Liver (tissue), 10 donors: ENCODE measurements at places on chromosomes 4 and X. TPM values are rescaled to one million over a fixed set of nuclear protein-coding genes. Genes with fewer than 3 reads are reported as not detected.

DNA sequence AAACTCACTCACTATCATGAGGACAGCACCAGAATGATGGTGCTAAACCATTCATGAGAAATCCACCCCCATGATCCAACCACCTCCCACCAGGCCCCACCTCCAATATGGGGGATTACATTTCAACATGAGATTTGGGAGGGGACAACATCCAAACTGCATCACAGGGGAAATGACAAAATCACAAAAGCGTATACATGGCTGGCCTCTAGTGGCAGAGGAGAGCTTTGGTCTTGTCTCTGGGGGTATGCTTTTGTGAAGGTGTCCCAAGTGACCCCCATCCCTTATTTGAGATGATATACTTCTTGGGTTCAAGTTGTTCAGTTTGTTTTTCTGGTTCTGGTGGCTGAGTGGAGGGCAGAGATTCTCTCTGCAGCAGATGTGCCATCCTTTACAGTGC lies 8.5 kb upstream of the SETD7 start:
- H3K27ac ChIP-seq = no peak overlapping the region
- H3K4me3 ChIP-seq = no peak overlapping the region

DNA sequence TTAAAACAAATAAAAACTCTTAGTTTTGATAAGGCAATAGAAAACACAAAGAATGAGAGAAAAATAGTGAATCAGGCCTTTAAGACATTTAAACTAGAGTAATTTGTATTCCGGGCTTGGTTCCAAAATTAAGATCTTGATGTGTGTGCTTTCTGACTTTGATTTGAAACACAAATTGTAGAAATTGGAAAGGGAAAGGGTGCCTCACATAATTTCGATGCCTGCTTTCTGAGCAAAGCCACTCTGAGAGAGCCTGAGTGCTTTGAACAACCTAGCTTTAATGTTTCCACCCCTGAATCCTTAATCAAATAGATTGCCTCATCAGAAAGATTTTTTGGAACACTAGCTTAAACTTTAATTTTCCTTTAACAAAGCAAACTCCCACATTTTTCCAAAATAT lies 666.8 kb downstream of the PCDH18 start:
- DNase-seq = no peak
- no peak overlapping the region for H3K27ac ChIP-seq
- peaks cover 4% of the 10 kb centered on the region for H3K4me1 ChIP-seq
- no peak overlapping the region for H3K4me3 ChIP-seq
- H3K27me3 ChIP-seq = no peaks in the 10 kb centered on the region

GRCh38 chrX:100829730-100830129 lies 9.5 kb downstream of the CSTF2 start:
- H3K4me3 ChIP-seq = no peak overlapping the region
- no peaks in the 10 kb centered on the region for H3K27me3 ChIP-seq
- peaks cover 6% of the 10 kb centered on the region for H3K36me3 ChIP-seq
- no peak overlapping the region for H3K27ac ChIP-seq

DNA sequence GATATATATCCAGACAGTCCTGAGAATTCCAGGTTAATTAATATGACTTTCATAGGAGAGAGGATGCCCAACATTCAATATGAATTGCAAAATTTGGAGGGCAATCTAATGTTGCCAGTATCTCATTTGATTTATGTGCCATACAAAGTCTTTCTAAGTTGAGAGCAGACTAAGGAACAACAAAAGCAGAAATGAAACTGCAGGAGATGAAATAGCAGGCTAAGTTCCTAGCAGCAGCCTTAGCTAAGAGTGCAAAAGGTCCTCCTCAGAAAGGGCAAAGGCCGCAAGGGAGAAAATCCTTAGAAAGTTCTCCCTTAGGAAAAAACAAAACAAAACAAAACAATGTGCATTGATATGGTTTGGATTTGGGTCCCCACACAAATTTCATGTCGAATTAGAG lies 602.9 kb upstream of the HTR2C start:
- no peaks in the 10 kb centered on the region for H3K36me3 ChIP-seq
- no peaks in the 10 kb centered on the region for H3K4me1 ChIP-seq
- no peak overlapping the region for H3K4me3 ChIP-seq
- peaks cover 7% of the 10 kb centered on the region for H3K27me3 ChIP-seq

DNA sequence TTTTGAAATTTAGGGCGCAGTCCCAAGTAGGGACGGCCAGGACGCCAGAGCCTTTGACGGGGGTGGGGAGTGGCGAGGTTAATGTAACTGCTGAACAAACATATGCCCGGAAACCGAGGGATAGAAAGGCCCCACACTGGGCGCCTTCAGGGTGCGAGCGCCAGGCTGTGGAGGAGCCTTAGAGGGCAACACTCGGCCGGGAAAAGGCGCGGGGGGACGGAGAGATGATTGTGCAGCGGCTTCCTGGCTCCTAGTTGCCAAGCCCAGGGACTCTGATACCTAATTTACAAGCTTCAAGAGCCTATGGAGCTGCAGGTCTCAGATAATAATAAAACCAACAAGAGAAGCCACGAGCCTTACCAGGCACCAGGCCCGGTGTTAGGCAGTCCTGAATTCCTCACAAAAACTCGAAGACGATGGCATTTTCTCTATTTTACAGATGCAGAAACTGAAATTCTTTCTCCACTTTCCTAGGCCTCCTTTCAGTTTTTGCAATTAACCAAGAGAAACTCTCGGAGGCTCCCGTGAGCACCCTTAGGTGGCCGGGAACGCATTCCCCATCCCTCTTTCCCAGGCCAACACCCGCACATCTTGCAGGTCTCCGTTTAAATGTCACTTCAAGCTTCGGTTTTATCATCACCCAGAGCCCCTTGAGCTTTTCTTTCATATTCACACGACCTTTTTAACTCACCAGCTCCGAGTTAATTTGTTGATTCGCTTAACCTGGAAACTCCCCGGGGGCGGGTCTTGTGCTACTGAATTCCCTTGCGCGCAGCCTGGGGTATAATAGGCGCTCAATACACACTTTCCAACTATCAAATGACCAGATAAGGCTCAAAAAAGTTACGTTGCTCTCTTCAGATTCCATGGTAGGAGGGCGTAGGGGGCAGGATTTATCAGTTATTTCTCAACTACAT lies 6.4 kb upstream of the GSX2 start:
- no peaks in the 10 kb centered on the region for H3K36me3 ChIP-seq
- H3K27ac ChIP-seq = no peak overlapping the region
- H3K4me3 ChIP-seq = no peak overlapping the region
- no peak for DNase-seq

GRCh38 chrX:132957211-132958090 lies 978 bp downstream of the HS6ST2 start:
- H3K27ac ChIP-seq = no peak overlapping the region
- no peaks in the 10 kb centered on the region for H3K36me3 ChIP-seq
- no peaks in the 10 kb centered on the region for H3K27me3 ChIP-seq
- H3K4me3 ChIP-seq = peak overlapping the region; percentile 36

DNA sequence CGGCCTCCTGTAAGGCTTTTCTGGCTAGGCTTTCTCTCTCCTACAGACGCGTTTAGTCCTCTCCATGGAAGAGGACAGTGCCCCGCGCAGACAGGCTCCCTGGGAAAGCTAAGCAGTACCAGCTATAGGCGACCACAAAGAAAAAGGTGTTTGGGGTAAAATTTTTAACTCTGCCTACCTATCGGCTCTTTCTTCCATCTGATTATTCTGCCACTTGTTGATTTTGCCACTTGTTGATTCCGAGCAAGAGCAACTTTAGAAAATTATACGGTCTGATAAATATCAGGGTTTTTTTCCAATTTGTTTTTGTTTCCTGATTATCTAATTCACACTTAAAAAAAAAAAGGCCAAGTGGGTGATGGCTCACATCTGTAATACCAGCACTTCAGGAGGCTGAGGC lies 1600.5 kb upstream of the TENM3 start:
- H3K4me1 ChIP-seq = no peaks in the 10 kb centered on the region
- no peak for DNase-seq
- no peaks in the 10 kb centered on the region for H3K27me3 ChIP-seq
- no peak overlapping the region for H3K4me3 ChIP-seq

- H3K36me3 ChIP-seq = no peaks in the 10 kb centered on the region
- peak within 1 kb of the TSS; percentile 7 for H3K27ac ChIP-seq
- H3K4me3 ChIP-seq = peak within 1 kb of the TSS; percentile 78
- H3K27me3 ChIP-seq = no peaks in the 10 kb centered on the region
Measured at GRCh38 chr4:89056953-89057398, at the start of gene FAM13A. FAM13A (minus strand) TSS chr4:89057185; CDS start chr4:89056964, 221 bp downstream.

DNA sequence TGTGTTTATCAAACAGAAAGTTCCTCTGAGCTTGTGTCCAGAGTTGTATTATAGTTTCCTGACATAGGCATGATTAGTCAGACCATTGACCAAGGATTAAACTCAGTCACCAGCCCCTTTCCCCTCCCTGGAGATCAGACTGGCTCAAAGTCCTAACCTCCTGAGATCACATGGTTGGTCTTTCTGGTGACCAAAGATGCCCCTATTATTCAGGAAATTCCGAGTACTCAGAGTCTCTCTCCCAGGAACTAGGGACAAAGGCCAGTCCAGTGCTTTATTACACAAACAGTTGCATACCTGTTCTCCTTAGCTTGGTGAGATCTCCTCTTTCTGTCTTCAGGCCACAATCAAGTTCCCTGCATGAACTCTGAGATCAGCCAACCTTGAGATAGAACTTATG lies 14.5 kb upstream of the ENPP6 start:
- no peaks in the 10 kb centered on the region for H3K36me3 ChIP-seq
- no peak for DNase-seq
- H3K27ac ChIP-seq = no peak overlapping the region
- H3K27me3 ChIP-seq = no peaks in the 10 kb centered on the region
- no peaks in the 10 kb centered on the region for H3K4me1 ChIP-seq

The SMPX gene
- total RNA-seq = not detected

The ACE2 gene
- 4.1 TPM for total RNA-seq

The FNIP2 gene
- 88.7 TPM for total RNA-seq

The CDX4 gene
- not detected for total RNA-seq

The OPHN1 gene
- total RNA-seq = 1.0 TPM

The TLR3 gene
- total RNA-seq = 4.3 TPM
